ENCODE measurements at places on chromosomes 6 and 20. TPM values are rescaled to one million over a fixed set of nuclear protein-coding genes. Genes with fewer than 3 reads are reported as not detected.

DNA sequence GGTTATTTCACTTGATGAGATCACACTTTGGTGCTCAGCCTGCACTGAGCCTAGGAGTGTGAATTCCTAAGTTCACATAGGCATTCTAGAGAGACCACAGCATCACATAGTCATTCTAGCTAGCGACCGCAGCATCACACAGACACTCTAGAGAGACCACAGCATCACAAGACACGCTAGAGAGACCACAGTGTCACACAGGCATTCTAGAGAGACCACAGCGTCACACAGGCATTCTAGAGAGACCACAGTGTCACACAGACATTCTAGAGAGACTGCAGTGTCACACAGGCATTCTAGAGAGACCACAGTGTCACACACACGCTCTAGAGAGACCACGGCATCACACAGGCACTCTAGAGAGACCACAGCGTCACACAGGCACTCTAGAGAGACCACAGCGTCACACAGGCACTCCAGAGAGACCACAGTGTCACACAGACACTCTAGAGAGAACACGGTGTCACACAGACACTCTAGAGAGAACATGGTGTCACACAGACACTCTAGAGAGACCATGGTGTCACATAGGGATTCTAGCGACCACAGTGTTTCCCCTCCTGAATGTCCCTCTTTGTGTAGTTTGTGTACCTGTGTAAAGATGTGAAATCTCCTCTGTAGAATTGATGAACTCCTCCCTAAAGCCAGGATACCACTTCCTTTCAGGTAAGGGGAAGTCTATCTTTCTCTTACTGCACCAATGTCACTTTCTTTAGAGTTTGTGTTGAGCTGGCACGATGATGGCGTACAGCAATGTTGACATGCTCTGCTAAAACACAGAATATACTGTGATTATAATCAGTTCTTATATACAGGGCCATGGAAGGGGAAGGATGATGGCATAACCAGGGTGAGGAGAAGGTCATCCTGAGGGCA, 169.4 kb downstream of the ZDHHC14 start:
- no peak for DNase-seq

Gene TCP1
- 408 TPM for total RNA-seq

- DNase-seq, result no peak
These were observed 11.9 kb downstream of the ERMARD start for GRCh38 chr6:169763308-169763707.

GRCh38 chr6:91106083-91106482, 519.2 kb upstream of the MAP3K7 start:
- DNase-seq, result no peak

GRCh38 chr6:108210556-108210955, 44.7 kb downstream of the NR2E1 start:
- DNase-seq, result no peak

DNA sequence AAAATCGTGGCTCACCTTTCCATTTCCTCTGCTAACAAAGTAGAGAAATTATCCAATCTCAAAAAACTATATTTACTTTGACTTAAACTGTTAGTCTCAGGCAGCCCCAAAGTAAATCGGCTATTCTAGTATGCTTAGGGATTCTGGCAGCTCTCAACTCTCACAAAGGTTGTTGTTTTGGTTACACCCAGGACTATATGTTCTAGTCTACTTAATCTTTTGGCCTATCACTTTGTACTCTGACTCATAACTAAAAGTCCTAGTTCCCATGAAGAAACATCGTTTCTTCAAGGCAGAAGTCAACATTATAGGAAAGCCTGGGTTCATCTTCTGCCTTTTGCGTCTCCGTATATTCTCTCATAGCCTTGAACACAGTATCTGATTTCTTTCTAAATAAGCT, 42.3 kb downstream of the MYLK4 start:
- DNase-seq, result no peak
